ENCODE measurements at places on chromosomes 16 and 17.

DNA sequence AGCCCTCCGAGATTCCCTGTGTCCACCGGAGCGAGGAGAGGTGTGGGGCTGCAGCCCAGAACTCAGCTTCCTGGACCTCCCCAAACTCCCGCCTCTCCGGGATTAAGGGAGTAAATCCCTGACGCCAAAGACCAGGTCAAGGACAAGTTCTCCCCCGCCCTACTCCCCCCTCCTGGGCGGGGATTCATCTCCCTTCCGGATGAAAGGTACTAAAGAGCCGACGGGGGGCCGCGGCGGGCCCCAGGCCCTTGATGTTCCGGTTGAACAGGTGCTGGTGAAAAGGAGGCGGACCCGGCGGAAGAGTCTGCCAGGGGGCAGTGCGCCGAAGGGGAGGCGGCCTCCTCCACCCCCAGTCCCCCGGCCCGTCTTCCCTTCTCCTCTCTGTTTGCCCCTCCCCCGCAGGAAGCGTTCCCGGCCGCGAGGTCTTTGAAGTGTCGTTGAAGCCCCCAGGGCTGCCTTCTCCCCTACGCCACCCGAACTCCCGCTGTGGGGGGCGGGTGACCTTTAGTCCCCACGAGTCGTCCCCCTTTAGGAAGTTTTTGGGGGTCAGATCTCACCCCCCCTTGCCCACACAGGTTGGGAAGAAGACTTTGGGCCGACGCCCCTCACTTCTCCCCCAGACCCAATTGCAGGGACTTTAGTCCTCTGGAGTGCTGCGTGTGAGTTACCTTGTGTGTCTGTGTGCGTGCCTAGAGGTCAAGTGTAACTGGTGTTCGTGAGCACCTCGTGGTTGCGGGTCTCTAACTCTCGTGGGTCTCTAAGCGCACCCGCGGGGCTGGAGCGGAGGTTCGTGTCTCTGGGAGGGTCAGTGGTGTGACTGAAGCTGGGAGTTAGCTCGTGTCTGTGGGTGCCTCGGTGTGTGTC is 1.1 kb upstream of the MLLT6 start:
- DNase-seq, result no peak

GRCh38 chr17:2850991-2851390 is 54.8 kb downstream of the RAP1GAP2 start:
- no peak for DNase-seq

GRCh38 chr17:72244494-72244893 is 123.7 kb downstream of the SOX9 start:
- peak; percentile 53 for DNase-seq

- DNase-seq, result no peak
Observed at GRCh38 chr17:31534223-31534888, 142.9 kb downstream of the RAB11FIP4 start.

- no peak for DNase-seq
Observed at GRCh38 chr17:4453812-4454591, 20.3 kb downstream of the SPNS3 start.

DNA sequence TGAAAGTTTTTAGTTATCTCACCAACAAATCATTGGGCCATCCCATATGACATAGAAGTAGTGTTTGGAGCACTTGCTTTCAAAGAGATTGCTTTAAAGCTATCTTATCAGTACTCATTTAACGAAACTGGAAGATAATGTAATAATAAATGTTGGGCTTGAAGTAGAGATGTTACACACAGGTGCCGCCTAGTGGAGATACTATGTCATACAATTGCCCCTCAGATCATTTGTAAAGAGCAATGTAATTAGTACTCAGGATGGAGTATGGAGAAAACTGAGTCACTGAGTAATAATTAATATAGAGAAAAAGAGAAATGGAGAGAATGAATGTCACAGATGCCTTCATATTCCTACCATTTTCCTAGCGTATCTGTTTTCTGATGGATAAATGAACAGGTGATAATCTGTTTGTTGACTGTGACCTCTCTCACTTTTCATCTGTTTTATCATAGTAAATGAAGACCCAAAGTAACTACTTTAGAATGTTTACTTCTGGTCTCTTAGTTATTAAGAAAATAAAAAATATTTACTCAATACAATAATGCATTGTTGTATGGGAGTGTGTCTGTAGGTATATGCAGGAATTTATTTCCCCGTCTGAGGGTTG is 80.4 kb downstream of the EFCAB5 start:
- peak; percentile 46 for DNase-seq

- DNase-seq, result no peak
Observed at GRCh38 chr17:43637563-43638323, 24.0 kb downstream of the MEOX1 start.

DNA sequence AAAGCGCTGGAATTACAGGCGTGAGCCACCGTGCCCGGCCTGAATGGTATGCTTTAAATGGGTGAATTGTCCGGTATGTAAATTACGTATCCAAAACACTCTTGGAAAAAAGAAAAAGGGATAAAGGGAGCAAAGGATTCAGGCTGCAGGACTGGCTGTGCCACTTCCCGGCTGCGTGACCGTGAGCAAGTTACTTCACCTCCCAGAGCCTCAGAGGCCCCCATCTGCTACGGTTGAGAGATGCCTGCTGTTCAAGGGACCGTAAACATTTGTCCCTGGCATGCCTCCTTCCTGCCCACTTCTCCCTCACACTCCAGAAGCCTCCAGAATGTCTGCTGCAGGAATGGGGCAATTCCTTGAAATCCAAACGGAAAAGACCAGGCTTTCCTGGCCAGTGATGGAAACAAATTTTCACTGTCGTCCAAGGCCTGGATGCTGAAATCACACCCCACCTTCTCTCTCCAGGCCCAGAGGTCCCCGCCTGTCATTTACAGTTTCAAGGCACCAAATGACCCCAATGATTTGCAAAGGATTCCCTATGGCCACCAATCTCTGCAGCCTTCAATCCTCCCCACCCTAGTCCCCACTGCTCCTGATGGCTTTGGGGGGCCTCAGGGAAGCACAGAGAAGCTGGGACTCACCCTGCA is 22.9 kb upstream of the LITAF start:
- DNase-seq, result no peak

- no peak for DNase-seq
Observed at GRCh38 chr16:80380514-80380913, 160.3 kb upstream of the DYNLRB2 start.
